ENCODE measurements at places on chromosomes 13 and 19.

- DNase-seq, result peak; percentile 10
Measured at GRCh38 chr19:4866595-4867424, 657 bp downstream of the PLIN3 start.

DNA sequence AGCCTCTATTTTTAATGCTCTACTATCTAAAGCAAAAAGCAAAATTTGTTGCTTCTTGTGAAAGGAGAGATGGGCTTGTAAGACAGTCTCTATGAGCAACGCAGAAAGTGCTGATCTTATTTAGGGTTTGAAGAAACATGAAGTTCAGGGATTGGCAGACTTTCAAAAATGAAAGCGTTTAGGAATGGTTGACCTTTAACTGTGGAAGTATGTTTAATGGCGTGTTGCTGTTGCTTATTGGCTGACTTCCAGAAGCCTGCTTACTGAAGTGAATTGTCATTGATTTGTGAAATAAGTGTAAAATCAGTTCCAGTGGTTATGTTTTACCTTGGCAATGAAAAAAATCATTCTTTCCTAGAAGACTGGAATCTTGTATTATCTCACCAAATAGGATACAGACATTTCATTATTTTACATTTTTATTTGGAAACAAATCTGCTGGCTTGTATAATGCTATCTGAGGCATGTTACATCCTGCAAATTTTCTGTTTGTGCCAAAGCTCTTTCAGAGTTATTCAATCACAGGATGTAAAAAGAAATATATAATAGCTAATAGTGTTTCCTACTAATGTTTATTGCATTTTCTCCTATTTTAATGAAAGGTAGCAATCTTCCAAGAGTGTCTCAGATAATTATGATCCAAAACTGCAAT lies 221.3 kb upstream of the SLITRK6 start:
- DNase-seq, result no peak

DNA sequence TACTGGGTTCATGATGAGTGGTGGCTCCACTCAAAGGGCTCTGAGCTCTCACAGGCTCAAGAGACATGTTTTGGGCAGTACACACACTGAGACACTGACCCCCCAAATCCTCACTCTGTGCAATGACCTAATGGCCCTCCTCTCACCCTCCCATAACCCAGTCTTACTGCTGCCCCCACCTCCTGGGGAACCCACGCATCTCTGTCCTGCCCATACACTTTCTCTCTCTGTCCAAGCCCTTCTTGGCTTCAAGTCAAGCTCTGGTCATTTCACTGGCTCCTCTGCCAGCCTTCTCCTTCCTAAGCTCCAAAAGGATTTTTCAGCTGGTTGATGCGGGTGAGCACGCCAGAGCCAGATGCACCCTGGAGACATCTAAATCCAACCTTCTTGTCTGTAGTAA lies 187.9 kb upstream of the TSHZ3 start:
- DNase-seq, result no peak

GRCh38 chr13:73259061-73260017 lies 200.5 kb downstream of the KLF5 start:
- DNase-seq, result no peak

DNA sequence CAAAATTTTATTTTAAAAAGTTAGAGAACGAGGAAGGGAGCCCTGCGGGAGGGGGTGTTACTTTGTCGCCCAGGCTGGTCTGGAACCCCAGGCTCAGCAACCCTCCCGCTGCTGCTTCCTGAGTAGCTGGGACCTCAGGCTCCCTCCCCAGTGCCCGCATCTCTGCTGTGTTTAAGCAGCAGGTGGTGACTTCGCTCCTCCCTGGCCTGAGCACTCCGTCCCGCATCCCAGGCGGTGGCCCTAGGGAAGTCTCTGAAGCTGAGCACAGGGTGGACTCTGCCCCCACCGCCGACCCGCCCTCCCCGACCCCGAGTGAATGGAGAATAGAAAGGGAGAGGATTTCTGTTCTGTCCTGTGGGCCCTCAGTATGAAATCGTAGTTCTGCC lies 30.5 kb downstream of the ZNF701 start:
- no peak for DNase-seq

DNA sequence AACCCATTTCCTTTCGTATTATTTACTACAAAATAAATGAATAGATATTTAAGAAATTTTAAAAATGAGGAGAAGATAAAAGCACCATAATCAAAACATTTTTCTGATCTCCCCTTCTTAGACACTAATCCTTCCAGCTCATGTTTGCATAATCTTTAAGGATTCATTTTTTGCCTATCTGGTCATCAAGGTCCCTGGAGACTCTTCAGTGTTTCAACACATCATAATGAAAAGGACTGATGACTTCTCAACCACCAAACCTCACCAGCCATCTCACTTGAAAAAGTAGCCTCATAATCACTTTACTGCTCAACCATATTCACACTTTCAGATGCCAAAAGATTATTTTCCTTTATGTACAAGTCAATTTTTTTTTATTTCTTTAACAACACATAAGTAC lies 80.1 kb downstream of the DCLK1 start:
- no peak for DNase-seq

DNA sequence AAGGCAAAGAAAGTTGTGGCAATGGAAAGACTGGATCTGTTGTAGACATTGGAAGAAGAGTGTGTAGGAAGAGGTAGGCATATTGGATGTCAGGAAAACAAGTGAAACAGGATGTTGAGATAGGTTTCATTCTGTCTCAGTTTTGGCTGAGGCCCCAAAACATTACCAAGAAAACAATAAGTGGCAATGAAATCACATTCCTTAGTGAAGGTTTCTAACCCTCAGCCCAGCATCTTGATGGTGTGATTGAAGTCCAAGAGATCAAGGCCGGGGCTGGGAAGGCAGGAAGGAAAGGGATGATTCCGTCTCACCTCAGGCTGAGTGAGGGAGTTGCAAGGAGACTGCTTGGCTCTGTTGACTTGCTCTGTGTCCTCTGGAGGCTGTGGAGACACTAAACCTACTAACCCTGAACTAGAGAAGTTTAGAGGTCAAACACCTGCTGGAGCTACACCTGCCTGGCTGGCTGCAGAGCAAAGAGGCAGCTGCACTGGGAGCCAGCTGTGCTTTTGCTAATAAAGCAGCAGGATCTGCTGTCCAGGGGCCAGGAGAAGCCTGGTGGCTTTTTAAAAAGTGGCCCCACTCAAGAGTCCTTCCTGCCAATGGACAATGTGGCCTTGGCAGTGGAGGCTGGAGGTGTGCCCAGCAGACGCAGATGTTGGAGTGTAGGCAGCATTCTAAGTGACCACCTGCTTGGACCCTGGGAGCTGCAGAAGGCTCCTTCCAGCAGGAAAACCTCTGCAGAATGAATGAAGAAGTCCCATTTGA lies 53.6 kb downstream of the DGKH start:
- DNase-seq, result no peak

DNA sequence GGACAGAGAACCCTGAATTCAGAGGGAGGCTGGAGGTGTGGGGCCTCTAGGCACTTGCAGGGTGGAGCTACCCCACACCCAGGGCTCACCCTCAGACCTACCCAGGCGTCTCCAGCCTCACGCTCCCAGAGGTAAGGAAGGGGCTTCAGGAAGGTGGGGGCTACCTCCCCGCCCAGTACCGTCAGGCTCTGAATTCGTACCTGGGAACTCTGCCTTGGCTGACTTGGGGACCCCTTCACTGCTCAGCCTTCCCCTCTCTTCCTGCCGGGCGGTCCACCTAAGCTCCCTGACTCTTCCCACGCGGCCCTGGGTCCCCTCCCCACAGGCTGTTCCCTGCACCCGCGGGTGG lies 28.5 kb upstream of the PARP4 start:
- no peak for DNase-seq

- no peak for DNase-seq
Measured at GRCh38 chr13:78662467-78662866, 3.5 kb upstream of the OBI1 start.
